NCI-H1105 treated with DMSO at 0.1 percent for 48 hours (cell line): ENCODE measurements at places on chromosomes 5 and 9.

GRCh38 chr9:75229605-75230332 is 141.5 kb downstream of the OSTF1 start:
- DNase-seq: no peak

GRCh38 chr9:18362901-18363685 is 110.9 kb upstream of the ADAMTSL1 start:
- DNase-seq: peak; percentile 44

DNA sequence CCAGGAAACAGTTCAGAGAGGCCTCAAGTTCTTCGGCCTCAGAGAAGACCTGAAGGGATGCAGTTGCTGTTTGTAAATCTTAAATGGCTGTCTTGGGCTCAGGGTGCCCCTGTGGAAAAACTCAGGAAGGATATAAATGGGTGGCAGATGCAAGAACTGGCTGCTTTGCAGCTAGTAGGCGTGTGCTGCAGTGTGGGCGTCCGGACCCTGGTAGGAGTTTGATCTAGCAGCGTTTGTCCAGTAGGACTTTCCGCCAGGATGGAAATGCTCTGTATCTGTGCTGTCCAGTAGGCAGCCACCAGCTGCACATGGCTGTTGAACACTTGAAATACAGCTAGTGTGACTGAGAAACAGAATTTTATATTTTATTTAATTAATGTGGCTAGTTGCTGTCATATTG is 7.7 kb downstream of the CDX1 start:
- no peak for DNase-seq

DNA sequence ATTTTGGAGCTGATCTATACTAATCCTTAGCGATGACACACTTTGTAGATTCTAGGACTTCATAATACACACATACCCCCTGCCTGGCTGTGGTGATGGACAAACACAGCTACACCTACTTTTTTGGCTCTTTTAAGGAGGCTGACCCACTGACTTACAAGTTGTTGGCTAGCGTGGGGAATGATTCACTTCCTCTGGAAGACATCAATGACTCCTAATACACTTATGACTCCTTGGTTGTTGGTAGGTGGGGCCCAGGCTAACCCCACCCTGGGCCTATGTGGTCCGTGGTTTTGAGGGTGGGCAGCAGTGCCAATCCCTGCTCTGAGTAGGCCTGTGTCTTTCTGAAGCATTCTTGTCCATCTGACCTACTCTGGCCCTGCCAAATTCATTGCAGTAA is 144.4 kb downstream of the SLC12A2 start:
- DNase-seq: no peak

DNA sequence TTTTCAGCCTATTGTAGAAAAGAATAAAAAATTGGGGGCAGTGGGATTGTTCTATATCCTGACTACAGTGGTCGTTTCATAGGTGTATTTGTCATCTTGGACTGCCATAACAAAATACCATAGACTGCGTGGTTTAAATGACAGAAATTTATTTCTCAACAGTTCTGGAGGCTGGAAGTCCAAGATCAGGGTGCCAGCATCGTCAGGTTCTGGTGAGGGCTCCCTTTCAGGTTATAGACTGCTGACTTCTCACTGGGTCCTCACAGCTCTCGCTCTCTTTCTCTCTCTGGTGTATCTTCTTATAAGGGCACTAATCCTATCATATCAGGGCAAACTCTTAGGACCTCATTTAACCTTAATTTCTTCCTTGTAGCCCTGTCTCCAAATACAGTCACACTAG is 356.7 kb upstream of the TRPC7 start:
- no peak for DNase-seq
